Vein endothelial cell (primary cell): ENCODE measurements at places on chromosomes 1 and 21. TPM values are rescaled to one million over a fixed set of nuclear protein-coding genes. Genes with fewer than 3 reads are reported as not detected.

The IGSF9 gene
- total RNA-seq = not detected in 2 replicates

The HCN3 gene
- 0.65 and 1.3 TPM in 2 replicates for total RNA-seq

The MYBPH gene
- total RNA-seq = not detected in 2 replicates

The SUMO3 gene
- 96.0 and 96.6 TPM in 2 replicates for total RNA-seq

The TRPM2 gene
- 0.33 and 1.1 TPM in 2 replicates for total RNA-seq

The KIAA1614 gene
- 4.0 and 4.6 TPM in 2 replicates for total RNA-seq

The PEX14 gene
- 20.6 and 29.1 TPM in 2 replicates for total RNA-seq

The VSIG8 gene
- total RNA-seq = not detected in 2 replicates

The PRR9 gene
- total RNA-seq = not detected in 2 replicates

The PCAT6 gene
- 0.48 TPM in 1 of 2 replicates, not detected in the other for total RNA-seq

The LCE3D gene
- total RNA-seq = not detected in 2 replicates

The FCGR3A gene
- under 0.01 TPM in 1 of 2 replicates, not detected in the other for total RNA-seq

The GNG4 gene
- total RNA-seq = 0.19 TPM in 1 of 2 replicates, not detected in the other

The EPHB2 gene
- total RNA-seq = 62.0 and 77.4 TPM in 2 replicates

The CHRM3 gene
- total RNA-seq = 1.1 and 2.0 TPM in 2 replicates

The FMN2 gene
- under 0.01 and 0.19 TPM in 2 replicates for total RNA-seq

The C8A gene
- not detected in 2 replicates for total RNA-seq
